OCI-LY7 (cell line): ENCODE measurements at places on chromosomes 16 and 17.

GRCh38 chr17:79750650-79751545 is 20.2 kb downstream of the ENPP7 start:
- no peak for DNase-seq

GRCh38 chr17:64765191-64765889 is 103.2 kb upstream of the SMURF2 start:
- no peak for DNase-seq

DNA sequence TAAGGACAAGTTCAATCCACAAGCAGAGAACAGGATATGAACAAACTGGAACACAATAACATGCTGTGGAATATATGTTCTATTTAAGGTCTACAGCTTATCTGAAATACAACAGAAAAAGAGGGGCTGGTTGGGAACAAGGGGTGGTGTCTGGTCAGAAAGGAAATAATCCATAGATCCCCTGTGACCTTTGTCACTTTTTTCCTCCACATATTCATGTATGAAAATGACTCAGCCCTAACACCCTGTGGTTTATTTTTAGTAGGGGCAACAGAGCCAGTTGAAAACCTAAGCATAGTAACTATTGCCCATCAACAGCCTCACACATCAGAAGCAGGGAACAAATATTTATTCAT is 12.3 kb upstream of the SPAG9 start:
- no peak for DNase-seq

GRCh38 chr17:67456889-67457288 is 79.8 kb downstream of the PITPNC1 start:
- no peak for DNase-seq

- DNase-seq, result no peak
Observed at GRCh38 chr17:33324736-33325135, 31.6 kb upstream of the ASIC2 start.
